Brain (organoid and tissue), 16 donors: ENCODE measurements at places on chromosomes 1 and 21.

GRCh38 chr1:165560883-165561656 lies 17.3 kb downstream of the LRRC52 start:
- DNase-seq, result peak; percentile 47

- DNase-seq, result peak; percentile 55
Observed at GRCh38 chr1:16235944-16236510, 956 bp downstream of the CPLANE2 start.

DNA sequence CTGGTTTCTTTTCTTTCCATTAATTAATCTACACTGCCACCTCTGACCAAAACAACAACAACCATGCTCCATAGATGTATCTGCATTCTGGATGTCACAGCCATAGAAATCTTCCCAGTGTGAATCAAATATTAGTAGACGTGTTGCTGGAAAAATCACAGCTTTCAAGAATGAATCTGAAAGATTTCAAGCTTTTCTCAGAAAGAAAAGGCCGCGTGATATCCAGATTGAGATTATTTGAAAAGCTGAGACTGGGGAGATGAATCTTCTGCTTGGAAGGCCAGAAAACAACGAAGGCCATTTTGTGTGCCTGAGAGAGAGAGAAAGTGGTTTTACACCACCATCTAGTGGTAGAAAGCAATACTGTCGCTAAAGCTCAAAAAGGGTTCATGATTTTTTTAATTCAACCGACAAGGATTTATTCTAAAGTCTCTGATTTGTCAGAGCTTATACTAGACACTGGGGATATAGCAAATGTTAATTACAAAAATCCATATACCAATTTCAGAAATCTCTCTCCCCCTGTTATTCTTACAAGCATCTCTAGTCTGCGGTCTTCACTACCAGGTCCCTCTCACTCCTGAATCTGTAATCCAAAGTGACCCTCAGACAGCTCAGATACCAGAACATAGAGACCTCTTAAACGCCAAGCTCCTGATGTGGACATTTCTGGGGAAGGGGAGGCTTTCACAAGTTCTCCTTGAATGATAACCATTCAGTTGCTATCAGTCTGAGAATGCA lies 87.5 kb upstream of the SGIP1 start:
- peak; percentile 92 for DNase-seq

DNA sequence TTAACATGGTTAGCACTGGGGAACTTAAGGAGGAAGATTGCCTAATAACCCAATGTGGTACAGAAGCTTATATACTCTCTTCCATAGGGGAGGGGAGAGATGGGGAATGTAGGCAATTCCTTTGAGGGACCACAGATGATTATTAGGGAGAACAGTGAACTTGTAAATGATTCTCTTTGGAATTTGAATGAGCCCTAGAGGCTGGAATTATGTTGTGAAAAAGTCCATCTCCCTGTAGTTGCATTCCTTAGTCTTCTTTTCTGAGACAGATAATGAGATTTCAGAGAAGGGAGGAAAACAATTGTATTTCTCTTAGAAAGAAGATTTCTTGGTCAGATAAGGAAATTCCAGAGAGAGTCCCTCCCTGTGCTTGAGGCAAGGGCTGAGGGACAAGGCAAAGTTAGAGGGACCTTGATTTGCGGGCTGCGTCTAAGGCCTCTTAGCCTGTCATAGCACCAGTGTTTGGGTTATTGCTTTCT lies 89.0 kb upstream of the HMCN1 start:
- DNase-seq, result no peak

GRCh38 chr1:975896-976683 lies 5.8 kb downstream of the PERM1 start:
- DNase-seq, result peak; percentile 69

DNA sequence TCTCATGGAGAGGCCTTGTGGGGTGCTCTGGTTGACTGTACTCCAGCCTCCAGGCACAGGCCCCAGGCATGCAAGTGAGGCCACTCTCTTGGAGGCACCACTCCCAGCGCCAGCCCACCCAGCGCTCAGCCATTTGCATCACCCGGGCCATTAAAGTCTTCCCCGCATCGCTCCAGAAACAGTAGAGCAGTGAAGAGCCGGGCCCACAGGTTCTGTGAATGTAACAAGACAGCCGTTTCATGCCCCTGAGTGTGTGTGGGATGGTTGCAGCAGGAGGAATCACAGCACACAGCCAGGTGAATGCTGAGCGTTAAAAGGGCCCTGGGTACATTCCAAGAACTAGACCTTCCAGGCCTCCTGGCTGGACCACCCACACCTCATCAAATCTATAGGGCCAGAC lies 19.0 kb upstream of the CD2 start:
- DNase-seq, result no peak

- no peak for DNase-seq
Observed at GRCh38 chr1:191279266-191279800, 801.7 kb upstream of the BRINP3 start.

DNA sequence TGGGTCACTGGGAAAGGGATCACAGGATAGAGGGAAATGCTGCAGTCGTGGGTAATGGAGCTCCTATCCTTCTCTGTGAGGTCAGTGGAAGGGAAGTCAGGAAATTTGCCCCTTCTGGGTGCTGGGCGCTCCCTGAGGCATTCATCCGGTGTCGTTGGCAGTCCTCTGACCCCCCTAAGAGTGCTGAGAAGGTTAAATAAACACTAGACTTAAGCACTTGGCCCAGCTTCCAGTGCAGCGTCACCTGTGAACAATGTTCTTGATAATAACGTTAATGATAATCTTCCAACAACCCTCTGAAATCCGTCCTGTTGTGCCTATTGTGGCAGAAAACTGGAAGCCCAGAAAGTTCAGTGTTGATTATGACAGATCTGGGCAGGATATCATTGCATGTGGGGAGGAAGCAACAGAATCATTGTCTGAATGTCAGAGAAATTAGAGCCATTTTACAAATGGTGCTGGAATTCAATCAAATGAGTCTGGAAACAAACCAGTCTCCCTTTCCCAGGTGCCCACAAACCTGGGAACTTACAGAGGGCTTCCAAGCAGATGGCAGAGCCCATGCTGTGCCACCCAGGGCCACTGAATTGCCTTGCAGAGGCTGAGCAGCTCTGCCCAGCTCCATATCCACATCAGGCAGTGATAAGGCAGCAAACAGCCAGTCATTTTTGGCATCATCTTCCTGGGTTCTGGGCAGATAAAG lies 216.8 kb downstream of the KAZN start:
- peak; percentile 11 for DNase-seq

- no peak for DNase-seq
Observed at GRCh38 chr1:185808631-185809030, 74.4 kb downstream of the HMCN1 start.

DNA sequence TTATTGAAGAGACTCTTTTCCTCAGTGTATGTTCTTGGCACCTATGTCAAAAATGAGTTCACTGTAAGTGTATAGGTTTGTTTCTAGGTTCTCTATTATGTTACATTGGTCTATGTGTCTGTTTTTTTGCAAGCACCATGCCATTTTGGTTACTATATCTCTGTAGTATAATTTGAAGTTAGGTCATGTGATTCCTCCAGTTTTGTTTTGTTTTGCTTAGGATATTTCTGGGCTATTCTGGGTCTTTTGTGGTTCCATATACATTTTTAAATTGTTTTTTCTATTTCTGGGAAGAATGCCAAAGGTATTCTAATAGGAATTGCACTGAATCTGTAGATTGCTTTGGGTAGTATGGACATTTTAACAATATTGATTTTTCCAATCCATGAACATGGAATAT lies 13.2 kb downstream of the TMED5 start:
- no peak for DNase-seq

GRCh38 chr1:208218237-208219097 lies 25.7 kb downstream of the PLXNA2 start:
- DNase-seq, result no peak

GRCh38 chr1:23352096-23352695 lies 8.1 kb upstream of the HNRNPR start:
- no peak for DNase-seq

GRCh38 chr1:64921771-64922170 lies 44.6 kb downstream of the JAK1 start:
- no peak for DNase-seq

- DNase-seq, result no peak
Observed at GRCh38 chr1:32613472-32613871, 36.9 kb downstream of the ZBTB8OS start.

DNA sequence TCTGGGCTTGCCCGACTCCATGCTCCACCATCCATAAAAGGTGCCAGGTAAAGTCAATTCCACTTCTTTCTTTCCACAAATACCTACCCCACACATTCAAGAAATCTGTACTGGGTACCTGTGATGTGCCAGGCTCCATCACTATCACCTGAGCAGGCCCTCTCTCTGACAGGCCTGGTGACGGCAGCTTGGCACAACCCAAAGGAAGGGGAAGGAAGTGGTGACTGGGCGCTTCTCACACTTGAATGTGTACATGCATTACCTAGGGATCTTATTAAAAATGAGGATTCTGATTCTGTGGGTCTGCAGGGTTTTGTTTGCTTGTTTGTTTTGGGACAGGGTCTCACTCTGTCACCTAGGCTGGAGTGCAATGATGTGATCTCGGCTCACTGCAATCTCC lies 7.5 kb downstream of the HTR1D start:
- no peak for DNase-seq

GRCh38 chr1:107147843-107148242 lies 7.0 kb downstream of the NTNG1 start:
- DNase-seq, result no peak

- no peak for DNase-seq
Observed at GRCh38 chr1:18300376-18300775, 180.4 kb upstream of the KLHDC7A start.
